ENCODE measurements at places on chromosomes 4 and X. TPM values are rescaled to one million over a fixed set of nuclear protein-coding genes. Genes with fewer than 3 reads are reported as not detected.

PHEX gene
- total RNA-seq = 0.45 TPM

GRCh38 chr4:4247696-4248028, 361 bp downstream of the TMEM128 start:
- no peak for DNase-seq

- DNase-seq = no peak
Measured at GRCh38 chr4:125734504-125734903, 419.7 kb downstream of the FAT4 start.

CT45A2 gene
- total RNA-seq = not detected

GRCh38 chrX:126551306-126551705, 1.3 kb downstream of the DCAF12L1 start:
- no peak for DNase-seq

Data from mesenteric fat pad (tissue), 1 donor.